ENCODE measurements at places on chromosomes 3 and 15.

- DNase-seq, result no peak
These were observed 13.8 kb downstream of the CRBN start for GRCh38 chr3:3165650-3166049.

- DNase-seq, result no peak
These were observed 124.6 kb downstream of the TMEM108 start for GRCh38 chr3:133162670-133163305.

DNA sequence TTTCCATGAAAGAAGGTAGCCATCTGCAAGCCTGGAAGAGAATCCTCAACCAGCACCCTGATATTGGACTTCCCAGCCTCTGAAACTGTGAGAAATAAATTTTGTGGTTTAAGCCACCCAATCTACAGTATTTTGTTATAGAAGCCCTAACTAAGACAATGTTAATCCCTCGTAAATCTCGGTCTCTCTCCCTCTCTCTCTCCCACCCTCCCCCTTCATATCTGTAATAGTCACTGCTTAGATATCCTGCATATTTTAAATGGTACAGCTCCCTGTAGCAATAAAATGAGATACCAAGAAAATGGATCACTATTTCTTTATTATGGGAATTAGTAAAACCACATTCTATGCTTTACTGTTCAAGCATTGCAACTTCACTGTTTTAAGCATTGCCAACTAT is 21.0 kb upstream of the FAM174B start:
- DNase-seq, result no peak

DNA sequence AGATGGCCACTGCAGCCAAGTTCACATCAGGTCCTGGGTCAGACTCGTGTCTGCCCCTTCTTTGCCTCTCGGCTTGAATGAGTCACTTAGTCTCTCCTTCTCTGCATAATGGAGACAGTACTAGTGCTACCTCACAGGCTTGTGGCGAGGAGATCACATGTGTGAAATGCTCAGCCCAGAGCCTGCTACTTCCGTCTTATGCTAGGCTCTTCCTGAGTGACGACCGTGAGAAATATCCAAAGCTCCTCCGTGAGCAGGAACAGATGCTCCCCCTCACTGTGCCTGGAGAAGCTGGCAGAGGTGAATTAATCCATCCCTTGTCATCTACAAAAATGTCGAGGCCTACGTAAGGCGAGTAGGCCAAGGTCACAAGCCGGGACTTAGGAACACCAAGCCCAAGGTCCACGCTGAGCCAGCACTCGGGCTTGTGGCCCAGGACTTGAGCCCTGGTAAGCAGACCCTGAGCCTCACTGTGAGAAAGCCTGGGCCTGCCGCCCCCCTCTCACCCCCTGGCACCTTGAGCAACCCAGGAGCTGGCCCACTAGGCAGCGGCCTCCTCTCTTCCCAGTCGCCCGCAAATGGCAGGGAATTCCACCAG is 17.9 kb downstream of the PAK6 start:
- DNase-seq, result no peak

DNA sequence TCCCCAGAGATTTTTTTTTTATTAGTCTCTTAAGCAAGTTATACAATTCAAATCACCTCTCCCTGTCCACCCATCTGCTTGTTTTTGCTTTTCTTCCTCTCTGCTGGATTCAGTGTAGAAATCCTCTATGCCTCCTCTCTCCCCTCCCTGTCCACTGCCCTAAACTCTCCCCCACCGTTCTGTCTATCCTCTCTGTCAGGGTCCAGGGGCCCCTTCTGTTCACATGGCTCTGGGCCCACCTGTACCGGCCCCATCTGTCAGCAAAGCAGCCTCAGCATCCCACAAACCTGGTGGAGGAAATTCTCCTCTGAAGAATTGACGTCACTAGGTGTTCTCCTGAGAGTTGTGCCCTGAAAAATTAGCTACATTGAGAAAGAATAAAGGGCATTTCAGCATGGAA is 137.6 kb upstream of the CMC1 start:
- DNase-seq, result no peak

GRCh38 chr3:5276934-5277333 is 89.4 kb downstream of the EDEM1 start:
- DNase-seq, result no peak

- DNase-seq, result no peak
These were observed 428.2 kb upstream of the IL12A start for GRCh38 chr3:159560214-159560979.

- no peak for DNase-seq
These were observed 54.5 kb upstream of the BOC start for GRCh38 chr3:113156816-113157333.

DNA sequence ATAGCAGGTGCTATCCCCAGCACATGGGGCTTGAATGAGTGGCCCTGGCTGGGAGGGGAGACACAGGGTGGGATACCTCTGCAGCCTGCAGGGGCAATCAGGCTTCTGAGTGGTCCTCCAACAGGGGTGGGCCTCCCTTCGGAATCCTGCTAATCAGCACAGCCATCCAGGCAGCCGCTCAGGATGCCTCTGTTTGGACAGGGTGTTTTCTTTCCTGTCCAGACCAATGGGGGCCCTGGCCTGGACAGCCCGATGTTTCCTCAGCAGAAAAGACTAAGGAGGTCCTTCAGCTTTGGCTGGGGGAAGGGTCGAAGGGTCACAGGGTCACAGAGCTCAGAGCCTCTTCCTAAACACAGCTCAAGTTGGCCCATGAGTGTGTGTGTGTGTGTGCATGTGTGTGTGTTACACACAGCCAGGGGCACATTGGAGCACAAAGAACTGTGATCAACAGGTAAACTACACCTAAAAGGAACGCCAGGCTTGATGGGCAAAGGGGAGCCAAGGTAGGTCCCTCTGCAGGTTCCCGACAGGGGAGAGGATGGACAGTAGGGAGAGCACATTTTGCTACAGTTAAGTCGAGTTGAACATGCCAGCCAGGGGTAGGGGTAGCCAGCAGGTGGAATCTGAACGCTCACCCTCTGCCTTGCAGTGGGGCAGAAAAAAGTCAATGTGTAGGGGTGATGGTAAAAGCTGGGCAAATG is 1.1 kb upstream of the HAPLN3 start:
- DNase-seq, result no peak

DNA sequence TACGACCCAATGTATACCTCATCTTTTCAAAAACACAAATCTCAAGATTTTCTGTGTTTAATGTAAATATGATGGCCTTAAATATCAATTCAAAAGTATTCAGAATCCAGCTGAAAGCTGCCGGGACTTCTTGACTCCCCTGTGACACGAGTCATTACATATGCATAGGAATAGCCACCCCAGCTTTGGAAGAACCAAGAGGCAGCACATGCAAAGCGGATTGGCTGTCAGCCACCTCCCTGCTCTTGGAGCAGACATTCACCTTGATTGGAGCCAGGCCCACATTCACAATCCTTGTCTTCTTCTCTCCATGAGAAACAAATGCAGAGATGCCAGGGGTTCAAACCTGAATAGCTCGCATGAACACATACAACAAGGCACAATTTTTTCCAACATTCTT is 10.8 kb upstream of the CAV3 start:
- no peak for DNase-seq

DNA sequence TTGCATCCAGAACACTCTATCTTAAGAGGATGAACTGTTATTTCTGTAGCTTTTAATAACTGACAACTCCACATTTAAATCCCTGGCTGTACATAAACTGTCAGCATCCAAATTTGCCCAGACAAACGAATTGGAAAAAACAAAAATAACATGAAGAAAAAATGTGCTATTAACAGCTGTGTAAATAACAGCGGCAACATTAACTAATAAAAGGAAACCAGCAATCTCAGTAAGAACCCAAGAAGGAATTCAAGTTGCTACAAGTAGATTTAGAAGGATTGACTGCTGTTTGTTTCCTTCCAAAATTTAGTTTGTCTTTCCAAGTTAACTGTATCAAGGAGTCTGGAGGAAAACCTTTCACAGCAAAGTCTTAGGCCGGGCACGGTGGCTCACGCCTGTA is 550.6 kb upstream of the MDFIC2 start:
- DNase-seq, result no peak

GRCh38 chr15:78969687-78970349 is 25.0 kb upstream of the CTSH start:
- no peak for DNase-seq

- no peak for DNase-seq
These were observed 85.7 kb downstream of the MEGF11 start for GRCh38 chr15:66167854-66168253.

DNA sequence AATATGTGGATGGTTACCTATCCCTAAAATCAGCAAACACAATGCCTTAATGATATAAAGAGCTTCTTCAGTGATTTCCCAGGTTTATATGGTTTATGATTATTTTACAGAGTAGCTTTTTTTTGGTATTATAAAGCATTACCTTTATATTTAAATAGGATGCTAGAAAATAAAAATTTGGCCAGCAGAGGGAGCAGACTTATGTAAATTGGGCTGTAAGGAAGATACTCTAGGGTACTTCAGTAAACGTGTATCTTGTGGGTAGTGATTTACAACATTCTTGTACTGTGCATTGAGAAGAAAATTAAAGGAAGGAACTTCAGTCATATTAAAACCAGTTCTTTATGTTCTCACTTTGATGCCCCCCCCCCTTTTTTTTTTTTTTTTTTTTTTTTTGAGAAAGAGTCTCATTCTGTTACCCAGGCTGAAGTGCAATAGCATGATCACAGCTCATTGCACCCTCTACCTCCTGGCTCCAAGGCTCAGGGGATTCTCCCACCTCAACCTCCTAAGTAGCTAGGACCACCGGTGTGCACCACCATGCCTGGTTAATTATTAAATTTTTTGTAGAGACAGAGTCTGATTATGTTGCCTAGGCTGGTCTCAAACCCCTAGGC is 167.9 kb downstream of the BBX start:
- peak; percentile 46 for DNase-seq

DNA sequence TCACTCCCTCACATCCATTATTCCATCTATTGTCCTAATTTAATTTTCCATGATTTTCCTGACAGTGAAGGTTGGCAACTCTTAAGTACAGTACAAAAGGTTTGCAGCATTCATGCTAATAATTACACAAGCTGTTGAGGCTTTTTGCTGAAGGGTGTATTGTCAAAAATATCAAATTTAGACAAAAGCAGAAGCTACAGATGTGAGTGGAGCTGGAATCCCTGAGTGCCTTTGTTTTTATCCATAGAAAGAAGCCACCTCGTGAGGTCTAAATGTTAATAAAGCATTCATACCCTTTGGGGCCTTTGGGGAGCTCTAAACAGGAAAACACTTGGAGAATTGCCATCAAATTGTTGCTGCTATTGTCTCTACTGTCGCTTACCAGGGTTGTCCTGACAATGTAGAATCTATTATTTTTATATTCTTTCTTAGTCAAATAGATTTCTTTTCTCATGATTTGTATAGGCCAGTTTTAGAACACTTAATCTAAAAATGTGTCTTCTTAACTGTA is 185.8 kb upstream of the ROBO1 start:
- DNase-seq, result no peak

DNA sequence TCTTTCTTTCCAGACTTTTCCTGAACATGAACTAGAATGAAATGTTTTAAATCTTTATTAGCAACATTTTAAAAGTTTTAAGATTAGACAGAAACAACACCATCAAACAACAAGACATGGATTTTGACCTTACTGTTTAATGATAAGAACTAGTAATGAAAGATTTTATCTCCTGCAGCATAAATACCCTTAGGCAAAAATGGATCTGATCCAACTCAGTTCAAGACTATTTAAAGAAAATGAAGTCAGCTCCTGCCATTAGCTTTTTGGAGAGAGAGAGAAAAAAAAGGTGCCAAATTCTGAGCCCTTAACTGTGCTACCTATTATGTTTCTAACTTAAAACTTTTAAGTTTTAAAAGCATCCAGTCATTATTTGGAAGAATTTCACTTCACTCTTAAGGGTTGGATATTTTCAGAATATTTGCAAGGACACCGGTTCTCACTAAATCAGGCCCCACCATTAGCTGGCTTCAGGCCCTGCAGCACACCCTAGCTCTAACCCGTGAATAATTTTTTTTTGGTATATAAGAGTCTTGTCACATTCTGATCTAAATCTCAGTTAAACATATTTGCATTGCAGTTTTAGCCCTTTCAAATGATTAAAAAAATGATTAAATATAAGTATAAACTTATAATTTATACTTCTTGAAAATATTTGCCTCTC is 60.0 kb downstream of the NR1I2 start:
- no peak for DNase-seq

DNA sequence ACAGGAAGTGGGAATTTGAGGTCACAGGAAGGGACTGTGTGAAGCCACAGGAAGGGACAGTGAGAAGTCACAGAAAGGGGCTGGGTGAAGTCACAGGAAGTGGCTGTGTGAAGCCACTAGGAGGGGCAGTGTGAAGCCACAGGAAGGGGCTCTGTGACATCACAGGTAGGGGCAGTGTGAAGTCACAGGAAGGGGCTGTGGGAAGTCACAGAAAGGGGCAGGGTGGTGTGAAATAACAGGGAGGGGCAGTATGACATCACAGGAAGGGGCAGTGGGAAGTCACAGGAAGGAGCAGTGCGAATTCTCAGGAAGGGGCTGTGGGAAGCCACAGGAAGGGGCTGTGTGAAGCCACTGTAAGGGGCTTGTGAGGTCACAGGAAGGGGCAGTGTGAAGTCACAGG is 35.8 kb downstream of the GASK1A start:
- no peak for DNase-seq

DNA sequence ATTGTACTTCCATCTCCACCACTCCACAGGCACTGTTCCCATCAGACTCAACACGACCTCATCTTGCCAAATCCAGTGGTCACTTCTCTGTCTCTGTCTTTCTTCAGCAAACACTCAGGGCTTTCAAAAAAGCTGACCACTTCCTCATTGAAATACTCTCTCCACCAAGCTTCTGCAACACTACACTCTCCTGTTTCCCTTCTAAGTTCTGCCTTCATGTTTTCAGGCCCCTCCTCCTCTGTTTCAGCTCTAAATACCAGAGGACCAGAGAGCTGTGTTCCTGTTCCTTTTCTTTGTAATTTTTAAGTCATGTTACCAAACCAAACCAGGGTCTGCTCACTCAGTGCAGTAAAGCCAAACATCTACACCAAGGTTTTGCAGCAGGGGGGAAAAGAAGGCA is 33.8 kb upstream of the ACP3 start:
- peak; percentile 5 for DNase-seq

GRCh38 chr3:147699175-147699838 is 290.1 kb downstream of the ZIC1 start:
- DNase-seq, result peak; percentile 26

- no peak for DNase-seq
These were observed 272.9 kb upstream of the CTDSPL start for GRCh38 chr3:37588758-37589157.

DNA sequence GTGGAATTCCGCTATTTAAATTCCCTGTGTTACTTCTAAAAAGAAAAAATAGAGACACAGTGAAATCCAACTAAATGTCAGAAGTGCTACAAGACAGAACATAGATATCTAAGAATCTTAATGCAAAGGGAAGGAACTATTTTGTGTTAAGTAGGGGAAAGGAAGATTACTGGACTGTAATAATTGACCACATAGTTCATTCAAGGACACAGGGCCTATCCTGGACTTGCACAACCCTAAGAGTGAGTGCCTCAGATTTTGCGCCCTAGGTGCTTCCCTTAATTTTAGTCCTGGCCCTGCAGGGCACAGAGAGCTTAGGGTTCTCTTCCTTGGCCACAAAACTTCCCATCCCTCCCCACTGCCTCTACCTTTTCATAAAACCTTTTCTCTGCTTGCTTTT is 3.5 kb upstream of the IL20RB start:
- no peak for DNase-seq

All from AG08395 (cell line).